ENCODE measurements at places on chromosomes 13 and 19.

GRCh38 chr13:54928071-54928470 is 1899.5 kb downstream of the OLFM4 start:
- no peak for DNase-seq

DNA sequence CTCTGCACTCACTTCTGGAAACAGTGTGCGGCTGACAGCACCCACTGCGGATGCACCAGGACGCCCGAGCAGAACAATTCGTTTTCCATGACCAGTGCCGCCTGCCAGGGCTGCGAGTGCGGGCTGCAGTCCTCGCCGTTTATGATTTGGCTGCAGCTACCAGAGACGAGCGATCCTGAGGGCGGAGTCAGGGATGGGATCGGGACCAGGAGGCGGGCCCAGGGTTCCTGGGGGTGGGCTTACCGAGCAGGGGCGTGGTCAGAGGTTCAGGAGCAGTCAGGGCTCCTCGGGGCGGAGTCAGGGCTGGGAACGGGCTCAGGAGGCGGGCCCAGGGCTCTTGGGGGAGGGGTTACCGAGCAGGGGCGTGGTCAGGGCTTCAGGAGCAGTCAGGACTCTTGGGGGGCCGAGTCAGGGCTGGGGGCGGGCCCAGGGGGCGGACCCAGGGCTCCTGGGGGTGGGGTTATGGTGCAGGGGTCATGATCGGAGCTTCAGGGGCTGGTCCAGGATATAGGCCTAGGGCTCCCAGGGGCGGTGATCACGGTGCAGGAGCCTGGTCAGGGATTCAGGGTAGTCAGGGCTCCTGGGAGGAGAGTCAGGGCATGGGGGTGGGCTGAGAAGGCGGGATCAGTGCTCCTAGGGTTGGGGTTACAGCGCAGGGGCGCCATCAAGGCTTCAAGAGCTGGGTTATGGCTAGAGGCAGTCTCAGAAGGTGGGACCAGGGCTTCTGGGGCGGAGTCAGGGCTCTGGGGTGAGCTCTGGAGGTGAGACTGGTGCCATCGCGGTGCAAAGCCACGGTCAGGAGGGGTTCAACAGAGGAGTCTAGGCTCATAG is 1.7 kb downstream of the KLK4 start:
- peak; percentile 94 for DNase-seq

DNA sequence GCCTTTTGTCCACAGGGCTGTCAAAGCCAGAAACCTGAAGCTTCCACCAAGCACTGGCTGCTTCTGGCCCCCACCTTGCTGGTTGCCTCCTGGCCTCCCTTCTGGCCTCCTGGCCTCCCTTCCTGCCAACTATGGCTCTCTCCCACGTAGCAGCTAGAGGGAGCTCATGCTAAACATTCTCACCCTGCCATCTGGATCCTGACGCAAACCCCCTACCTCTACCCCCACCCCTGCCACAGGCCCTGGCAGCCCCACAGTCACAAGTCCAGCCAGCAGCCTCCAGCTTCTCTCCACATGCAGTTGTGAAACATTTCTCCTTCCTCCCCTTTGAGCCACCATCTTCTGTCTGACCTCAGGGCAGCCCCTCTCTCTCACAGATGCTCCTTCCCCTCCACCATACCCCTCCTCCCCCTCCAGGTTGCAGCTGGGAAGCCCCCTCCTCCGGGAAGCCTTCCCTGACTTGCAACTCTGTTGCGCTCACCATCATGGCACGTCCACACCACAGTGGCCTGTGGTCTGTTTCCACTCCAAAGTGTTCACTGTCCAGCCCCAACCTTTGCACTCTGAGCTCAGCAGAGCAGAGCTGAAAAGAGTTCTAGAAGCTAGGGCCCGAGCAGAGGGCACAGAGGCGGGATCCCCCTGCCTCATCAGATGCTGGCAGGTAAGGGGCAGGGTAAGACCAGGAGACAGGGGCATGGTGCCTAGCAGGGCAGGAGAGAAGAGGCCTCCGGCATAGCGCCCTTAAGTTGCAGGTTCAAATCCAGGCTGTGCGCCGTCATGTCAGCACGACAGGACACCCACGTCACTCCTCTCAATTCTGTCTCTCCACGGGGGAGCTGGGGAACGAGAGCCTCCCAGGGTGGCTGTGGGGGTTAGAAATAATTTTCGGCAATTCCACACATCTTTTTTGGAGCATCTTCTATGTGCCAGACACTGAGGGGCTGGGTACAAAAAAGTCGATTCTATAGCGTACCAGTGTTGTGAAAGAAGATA is 7.3 kb downstream of the ADGRL1 start:
- DNase-seq: no peak

DNA sequence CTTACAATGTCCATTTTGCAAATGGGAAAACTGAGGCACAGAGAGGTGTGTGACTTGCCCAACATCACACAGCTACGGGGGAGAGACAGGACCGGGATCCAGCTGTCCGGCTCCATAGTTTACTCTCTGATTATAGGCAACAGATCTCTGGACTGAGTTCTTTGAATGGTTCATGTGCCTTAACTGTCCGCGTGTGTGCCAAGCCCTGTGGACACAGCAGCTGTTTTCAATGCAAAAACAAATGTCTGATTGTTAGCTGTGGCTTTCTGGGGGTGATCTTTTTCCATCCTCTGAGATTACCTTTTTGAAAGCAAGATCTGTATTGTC is 94.1 kb downstream of the KL start:
- no peak for DNase-seq

- DNase-seq: no peak
Measured at GRCh38 chr13:30204564-30204963, 102.8 kb downstream of the KATNAL1 start.

DNA sequence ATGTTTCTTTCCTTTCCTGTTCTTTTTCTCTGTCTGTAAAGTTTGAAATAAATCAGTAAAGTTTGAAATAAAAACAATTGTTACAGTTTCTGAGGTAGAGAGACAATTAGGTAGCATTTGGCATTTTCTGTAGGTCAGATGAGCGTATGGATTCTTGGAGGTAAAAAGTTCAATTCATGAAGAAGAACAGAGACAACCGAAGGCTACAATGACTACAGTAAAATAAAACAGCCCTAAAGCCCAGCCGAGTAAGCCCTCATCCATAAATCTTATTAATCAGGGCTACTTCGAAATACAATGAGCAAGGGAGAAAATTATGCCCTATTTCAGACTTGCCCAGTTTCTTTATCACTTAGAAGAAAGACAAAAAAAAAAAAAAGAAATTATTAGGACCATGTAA is 941.9 kb upstream of the SLC10A2 start:
- DNase-seq: peak; percentile 47

DNA sequence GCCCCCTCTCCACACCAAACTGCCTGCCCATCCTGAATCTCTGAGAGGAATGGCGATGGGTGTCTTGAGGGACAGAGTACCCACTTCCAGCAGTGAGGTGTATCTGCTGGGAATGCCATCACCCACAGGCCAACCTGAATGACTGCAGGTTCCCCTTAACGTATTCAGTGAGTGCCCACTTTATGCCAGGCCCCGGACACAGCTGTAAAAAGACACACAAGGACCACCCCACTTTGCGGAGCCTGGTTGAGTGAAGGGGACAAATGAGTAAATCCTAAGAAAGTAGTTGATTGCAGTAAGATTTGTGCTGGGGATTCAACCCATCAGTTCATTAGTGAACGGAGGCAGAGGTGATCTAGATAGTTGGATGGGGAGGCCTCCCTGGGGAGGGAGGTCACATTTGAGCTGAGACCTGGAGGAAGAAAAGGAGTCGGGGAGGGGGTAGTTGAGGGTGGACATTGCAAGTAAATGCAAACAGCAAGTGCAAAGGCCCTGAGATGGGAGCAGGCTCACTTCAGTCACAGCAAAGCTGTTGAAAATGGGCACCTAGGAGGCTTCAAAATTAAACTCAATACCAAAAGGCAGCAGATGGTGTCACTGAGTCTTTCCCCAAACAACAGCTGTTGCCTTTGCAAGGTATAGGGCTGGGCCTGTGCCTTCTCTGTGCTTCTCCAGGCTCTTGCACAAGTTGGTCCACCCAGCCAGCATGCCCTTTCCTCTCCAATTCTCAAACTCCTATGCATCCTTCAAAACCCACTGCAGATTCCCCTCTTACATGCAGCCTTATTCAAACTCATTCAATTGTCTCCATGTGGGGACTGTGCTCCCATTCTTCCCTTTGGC is 4.3 kb downstream of the GDF15 start:
- no peak for DNase-seq

DNA sequence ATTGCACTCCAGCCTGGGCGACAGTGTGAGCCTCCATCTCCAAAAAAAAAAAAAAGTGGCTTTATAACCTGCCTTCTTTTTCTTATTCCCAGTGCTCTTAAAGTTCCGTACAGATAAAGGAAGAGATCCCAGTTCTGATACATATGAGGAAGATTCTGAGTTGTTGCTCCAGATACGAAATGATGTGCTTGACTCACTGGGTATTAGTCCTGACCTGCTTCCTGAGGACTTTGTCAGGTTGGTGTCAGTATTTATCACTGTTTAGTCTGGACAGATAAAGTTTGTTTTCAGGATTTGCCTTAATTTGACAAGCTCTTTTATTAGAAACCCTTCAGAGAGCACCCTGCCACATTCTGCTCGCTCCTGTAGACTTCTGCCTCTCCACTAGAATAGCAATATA is 33.9 kb downstream of the BBC3 start:
- no peak for DNase-seq

GRCh38 chr13:110771194-110771593 is 57.7 kb downstream of the ING1 start:
- DNase-seq: no peak

- no peak for DNase-seq
Measured at GRCh38 chr13:51823863-51824262, 19.9 kb upstream of the DHRS12 start.

DNA sequence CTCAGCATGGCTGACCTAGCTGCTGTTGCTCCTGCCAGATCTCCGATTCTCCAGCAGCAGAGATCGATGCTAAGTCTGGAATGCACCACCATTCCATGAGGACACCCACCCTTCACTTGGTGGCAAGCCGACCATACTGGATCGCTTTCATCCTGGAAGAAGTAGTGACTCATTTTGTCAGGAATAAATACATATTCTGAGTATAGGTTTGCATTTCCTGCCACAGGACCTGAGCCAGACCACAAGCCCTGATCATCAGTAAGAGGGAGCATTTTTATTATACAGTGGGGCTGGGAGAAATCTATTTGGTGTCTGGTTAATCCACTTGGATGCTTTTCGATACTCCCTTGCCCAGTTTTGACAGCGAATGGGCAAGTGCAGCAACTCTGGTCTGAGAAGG is 10.9 kb upstream of the KCTD15 start:
- DNase-seq: no peak

- no peak for DNase-seq
Measured at GRCh38 chr13:35460061-35460460, 16.4 kb downstream of the MAB21L1 start.

GRCh38 chr19:46784262-46785053 is 3.9 kb downstream of the SLC1A5 start:
- DNase-seq: peak; percentile 54

- DNase-seq: no peak
Measured at GRCh38 chr13:30443957-30444404, 21.7 kb downstream of the UBE2L5 start.

GRCh38 chr13:100443278-100443997 is 145.2 kb downstream of the GGACT start:
- peak; percentile 13 for DNase-seq

- no peak for DNase-seq
Measured at GRCh38 chr13:79772811-79773210, 291.9 kb downstream of the NDFIP2 start.

DNA sequence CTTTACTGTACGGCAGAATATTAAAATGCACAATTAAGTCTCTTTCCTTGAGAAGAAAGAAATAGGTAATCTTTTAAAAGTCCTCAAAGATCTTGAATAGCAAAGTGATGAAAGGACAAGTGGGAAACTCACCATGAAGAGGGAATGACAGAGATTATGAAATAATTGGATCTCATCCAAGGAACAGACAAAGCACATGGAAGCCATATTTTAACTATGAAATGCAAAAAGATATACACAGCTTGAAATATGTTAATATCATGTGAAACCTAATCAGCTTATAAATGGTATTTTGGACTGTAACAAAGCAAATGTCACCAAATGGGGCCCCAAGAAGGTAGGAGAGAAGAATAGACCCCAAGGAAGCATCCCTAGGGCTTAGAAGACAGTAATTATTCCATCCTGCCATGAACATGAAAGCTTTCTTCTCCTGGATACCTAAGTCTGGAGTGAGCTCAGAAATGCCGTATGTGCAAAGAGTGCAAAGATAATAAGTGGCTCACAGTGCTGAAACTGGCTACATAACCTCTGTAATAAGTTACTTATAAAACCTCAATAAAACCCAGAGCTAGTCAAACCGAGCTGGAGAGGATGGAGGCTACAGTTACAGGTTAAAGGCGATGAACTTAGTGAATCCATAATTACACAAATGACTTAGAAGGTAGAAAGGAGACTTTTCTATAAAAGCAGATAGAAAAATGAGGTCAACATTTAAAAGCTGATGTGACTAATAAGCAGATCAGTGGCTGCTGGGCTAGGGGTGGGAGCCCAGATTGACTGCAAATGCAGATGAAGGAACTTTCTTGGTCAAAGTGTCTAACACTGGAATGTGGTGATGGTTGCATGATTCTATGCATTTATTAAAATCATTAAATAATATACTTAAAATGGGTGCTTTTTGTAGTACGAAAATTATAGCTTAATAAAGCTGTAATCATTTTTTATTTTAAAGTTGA is 34.4 kb downstream of the DCLK1 start:
- DNase-seq: no peak

- no peak for DNase-seq
Measured at GRCh38 chr13:37534676-37535075, 63.9 kb downstream of the POSTN start.

- DNase-seq: no peak
Measured at GRCh38 chr19:41521931-41522555, 53.9 kb upstream of the CEACAM21 start.

DNA sequence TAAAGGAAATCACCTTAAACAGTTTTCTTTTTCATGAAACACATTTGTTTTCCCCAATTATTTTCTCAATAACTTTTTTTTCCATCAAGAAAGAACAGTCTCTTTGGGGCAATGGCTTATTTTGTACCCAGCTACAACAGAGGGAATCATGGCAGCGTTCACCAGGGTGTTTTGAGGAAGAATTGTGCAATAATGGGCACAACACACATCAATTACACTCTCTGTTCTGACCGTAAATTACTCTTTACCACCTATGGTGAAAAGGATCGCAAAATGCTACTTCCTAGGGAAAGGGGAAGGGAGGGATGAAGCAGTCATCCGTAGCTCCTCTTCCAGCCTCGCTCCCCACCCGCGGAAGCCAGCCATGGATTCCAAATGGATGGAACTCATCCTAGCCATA is 38.6 kb downstream of the TMTC4 start:
- no peak for DNase-seq

- no peak for DNase-seq
Measured at GRCh38 chr19:56611288-56611687, 16.2 kb downstream of the ZNF71 start.

DNA sequence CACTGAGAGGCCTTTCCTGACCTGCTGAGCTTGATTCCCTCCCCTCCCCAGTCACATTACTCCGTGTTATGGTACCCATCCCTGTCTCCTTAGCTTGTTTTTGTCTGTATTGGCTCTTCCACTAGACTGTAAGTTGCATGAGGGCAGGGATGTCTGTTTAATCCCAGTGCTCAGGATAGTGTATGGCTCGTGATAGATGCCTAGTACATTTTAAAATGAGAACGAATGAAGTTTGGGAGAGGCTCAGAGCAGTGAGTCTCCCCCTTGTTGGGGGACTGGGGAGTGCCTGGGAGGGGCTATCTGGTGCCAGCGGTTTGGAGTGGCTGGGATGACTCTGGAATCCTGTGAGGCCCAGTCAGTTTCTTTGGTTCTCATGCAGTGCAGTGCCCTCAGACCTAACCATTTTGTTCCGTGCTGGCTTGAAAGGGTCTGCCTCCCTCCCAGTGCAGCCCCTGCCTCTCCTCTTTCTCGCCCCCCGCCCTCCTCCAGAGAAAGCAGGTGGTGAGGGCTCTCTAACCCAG is 35.5 kb downstream of the ACTN4 start:
- DNase-seq: no peak
